HuH-7.5 (cell line): ENCODE measurements at places on chromosomes 2 and 18.

- no peak for DNase-seq
These were observed at the start of gene SP100 for GRCh38 chr2:230416061-230416721. SP100 (plus strand) TSS chr2:230416201; CDS start chr2:230416297, 96 bp downstream.

DNA sequence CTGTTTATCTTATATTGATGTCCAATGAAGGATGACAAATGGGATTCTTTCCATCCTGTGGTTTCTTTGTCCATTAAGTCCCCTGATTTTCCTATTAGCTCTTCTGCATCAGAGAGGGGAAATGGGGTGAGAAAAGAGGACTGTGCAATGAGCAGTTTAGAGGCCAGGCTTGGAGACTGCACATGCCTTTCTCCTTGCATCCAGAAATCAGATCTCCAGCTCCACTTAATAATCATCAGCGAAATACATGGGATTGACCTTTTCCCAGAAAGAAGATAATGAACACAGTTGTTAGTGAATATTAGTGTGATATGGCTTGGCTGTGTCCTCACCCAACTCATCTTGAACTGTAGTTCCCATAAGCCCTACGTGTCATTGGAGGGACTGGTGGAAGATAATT is 697.4 kb downstream of the CBLN2 start:
- no peak for DNase-seq

DNA sequence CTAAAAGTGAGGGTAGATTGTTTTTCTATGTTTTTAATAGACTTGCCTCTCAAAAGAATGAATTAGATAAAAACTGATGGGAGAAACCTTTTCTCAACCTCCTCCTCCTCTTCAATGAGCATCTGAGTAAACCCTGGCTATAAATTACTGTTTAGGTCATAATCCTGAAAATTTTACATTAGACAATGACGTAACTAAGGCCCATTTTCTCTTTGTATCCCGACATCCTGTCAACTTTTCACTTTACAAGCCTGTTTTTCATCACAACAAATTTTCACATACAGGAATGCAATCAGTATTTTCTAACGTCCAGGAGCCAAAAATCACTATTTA is 1.3 kb downstream of the SPIRE1 start:
- DNase-seq, result peak; percentile 32

DNA sequence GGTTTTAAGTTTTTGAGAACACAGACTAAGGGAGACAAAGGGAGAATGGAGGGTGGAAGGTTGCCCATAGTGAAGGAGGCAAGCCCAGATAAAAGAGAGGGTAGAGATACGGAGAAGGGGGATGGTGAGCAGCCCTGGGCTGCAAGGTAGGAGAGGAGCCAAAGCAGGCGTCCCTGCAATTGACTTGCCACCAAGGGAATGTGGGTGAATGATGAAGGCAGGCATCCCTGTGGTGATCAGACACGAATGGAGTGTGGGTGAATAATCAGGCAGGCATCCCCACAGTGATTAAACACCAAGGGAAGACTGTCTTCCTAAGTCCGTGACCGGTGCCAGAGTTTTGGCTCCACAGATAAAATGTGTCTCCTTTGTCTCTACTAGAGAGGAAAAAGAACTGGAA is 16.5 kb upstream of the ALPK2 start:
- DNase-seq, result no peak

DNA sequence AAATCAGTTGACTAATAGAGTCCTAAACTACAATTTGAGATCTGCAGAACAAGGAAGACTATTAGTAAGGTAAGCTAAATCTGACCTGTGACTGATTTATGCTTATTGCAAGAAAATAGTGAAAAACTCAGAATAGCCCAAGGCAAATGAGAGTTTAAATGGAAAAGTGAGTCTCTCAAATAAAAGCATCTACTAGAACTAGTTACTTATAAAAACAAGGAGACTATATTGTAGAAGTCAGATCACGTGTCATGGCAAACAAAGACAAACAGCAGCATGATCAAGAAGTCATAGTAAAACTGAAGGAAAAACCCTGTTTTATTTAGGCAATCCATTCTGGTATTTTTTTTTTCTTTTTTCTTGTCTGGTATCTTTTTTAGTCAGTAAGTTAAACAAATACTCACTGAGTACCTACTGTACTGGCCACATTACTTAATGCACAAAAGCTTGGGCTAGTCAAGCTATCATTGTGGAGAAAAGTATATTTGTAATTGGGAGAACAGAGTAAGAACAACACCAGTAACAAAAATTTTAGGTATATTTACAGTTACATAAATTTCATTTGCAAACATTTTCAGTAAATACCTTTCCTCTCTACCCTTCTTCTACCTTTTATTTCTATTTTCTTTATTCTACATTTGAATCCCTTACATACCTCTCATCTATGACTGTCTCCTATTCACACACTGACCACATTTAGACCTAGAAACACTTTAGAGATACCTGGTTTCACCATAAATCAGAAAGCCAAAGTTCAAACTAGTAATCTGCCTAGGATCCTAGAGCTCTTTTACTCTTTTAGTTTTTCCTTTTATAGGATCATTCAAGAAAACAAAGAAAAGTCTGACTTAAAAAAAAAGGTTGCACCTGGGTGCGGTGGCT is 23.7 kb downstream of the CCDC88A start:
- no peak for DNase-seq
